ENCODE measurements at places on chromosomes 6 and 20.

DNA sequence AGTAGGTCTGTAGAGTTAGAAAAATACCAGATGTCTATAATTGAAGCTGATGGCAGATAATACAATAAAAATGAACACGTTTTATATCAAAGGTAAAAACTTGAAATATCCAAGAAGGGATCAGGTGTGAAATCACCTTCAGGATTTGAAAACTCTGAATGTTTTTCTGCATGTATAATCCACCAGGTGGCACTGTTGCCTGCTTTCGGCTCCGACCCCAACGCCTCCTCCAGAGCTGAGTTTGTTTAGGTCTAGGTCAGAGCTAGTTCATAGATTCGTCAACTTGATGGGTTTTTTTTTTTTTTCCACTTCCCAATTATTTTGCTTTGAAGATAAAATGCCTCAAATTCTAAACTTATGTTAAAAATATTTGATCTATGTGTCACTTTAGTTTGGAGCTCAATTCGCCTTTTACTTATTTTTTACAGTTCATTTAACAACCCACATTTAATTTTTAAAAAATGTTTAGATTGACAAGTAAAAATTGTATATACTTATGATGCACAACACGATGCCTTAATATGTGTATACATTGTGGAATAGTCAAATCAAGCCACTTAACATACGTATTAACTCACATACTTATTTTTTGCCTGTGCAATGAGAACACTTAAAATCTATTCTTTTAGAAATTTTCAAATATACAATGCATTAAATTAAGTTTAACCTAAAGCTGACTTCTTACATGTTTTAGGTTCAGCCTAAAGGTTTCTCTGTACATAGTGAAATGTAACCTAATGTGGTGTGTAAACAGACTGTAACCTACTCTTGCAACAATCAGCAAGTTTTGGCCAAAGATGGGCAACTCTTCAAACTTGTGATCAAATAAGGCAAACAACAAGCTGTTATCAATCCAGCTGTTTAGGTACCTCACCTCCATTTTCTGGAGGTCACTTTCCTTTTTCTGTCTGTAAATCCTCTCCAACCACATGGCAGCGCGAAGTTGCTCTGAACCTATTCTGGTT, 39.4 kb upstream of the ENPP4 start:
- DNase-seq, result peak; percentile 56

GRCh38 chr6:135030056-135030473, 24.6 kb downstream of the HBS1L start:
- no peak for DNase-seq

- DNase-seq, result no peak
These were observed 23.6 kb downstream of the FOXA2 start for GRCh38 chr20:22560817-22561216.

DNA sequence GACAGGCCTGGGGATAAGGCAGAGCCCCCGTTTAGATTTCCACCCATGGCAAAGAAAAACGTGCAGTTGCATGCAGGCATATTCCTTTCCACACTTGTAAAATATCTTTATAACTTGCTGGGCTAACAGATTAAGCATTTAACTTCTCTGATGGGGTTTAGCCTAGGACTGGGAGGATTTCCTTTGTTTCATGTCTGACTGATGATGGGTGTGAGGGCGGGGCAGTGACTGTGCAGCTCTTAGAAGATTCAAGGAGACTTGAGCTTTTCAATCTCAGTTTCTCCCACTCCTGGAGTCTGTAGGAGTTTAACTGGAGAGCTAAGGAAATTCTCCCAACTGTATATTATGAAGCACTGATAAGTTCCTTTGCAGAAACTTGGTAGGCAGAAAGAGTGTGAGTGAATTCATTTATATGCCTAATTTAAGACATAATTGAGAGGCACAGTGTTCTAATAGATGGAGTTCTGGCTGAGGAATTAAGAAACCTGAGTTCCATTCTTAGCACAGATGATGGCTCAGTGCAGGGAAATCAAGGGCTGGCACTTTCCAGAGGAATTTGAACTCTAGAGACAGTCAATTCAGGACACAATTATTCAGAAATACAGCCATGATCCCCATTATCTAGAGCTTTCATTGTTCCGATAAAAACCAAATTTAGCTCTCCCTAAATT, 214.6 kb upstream of the CNR1 start:
- no peak for DNase-seq

GRCh38 chr6:156840606-156841005, 63.4 kb downstream of the ARID1B start:
- no peak for DNase-seq

- DNase-seq, result no peak
These were observed 55.0 kb downstream of the DAAM2 start for GRCh38 chr6:39847221-39847620.

- no peak for DNase-seq
These were observed 13.7 kb upstream of the HINT3 start for GRCh38 chr6:125942672-125943527.

- DNase-seq, result no peak
These were observed 116.0 kb downstream of the TRIM27 start for GRCh38 chr6:28807682-28808280.

DNA sequence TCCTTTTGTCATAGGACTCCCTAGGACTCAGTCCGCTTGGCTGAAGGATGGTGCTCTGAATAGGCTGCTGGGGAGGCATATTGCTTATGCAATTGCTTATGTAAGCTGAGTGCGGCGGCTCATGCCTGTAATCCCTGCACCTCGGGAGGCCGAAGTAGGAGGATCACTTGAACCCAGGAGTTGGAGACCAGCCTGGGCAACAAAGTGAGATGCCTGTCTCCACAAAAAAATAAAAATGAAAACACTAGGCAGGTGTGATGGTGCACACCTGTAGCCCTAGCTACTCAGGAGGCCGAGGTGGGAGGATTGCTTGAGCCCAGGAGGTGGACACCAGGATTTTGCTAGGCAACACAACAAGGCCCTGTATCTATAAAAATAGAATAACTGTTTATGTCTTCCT, 81.3 kb downstream of the EYA2 start:
- no peak for DNase-seq

DNA sequence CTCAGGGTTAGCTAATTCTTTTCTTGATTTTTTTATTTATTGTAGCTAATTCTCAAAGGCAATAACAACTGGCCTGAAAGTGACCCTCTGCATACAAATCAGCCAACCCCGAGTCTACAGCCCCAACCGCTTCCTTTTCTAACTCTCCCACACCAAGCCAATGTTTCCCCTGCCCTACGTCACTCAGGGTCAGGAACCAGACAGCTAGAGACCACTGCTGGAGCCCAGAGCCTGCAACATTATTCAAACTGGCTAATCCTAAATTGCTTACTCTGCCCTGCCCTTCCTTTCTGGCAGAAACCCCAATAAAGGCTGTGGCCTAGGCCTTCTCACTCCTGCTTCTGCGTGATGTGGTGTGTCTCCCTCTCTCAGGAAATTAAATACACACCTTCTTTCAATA, 320.7 kb downstream of the CBLN4 start:
- no peak for DNase-seq

GRCh38 chr20:23362392-23363256, 642 bp downstream of the GZF1 start:
- DNase-seq, result no peak

DNA sequence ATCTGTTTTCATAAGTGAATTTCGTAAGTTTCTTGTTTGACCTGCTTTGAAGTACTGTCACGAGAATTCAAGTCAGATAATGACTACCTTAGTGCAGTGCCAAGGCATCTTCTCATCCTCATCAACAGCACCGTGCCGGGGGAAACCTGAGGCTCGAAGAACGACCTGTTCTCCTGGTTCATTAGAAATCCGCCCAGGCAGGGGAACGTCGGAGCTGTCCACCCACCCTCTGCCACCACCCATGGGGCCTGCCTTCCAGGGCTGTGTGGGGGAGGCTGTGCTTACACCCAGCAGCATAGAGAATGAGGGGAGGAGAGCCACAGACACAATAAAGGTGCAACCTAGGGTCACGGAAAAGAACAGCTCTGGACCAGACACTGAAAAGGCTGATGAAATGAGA, 101.6 kb downstream of the RAMACL start:
- DNase-seq, result no peak

DNA sequence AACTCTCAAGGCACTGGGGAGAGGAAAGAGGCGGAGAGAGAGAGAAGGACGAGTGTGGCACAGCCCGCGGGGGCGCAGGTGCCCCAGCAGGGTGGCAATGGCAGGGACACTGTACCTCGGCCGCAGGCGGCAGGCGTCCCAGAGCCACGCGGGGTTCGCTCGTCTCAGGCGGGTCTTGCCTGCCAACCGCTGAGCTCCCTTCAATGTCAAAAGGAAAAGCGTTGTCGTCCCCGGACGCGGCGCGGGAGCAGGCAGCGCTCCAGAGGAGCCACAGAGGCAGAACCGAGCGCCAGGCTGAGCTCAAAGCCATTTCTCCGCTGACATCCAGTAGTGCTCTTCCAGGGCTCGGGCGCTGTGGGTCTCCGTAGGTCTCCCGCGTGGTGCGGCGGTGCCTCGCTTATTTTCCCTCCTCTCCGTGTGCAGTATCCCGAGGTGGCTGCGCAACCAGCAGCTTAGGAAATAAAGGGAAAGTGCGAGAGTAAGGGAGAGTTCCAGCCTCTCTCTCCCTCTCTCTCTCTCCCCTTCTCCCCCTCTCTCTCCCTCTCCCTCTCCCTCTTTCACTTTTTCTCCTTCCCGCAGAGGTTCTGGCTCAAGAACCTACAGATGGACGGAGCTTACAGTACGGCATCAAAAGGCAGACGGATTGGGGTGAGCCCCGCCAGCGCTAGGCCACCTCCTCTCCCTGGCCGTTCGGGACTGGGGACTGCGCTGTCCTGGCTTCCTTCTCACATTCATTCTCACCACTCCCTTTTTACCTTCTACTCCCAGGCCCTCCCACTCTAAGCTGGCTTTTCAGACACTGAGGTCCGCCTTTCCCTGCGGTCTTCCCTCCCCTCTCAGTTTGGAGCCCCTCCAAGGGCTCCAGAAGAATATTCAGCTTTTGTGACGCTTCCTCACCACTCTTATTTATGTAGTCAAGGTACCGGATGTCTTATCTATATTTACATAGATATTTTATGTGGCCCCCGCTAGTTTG, at the start of gene LAMA4:
TSS of gene LAMA4 (minus strand) at position 727 of the 976 bp plus-strand sequence. CDS start at position 310, 417 bp downstream.
- no peak for DNase-seq

- peak; percentile 41 for DNase-seq
These were observed 9.4 kb downstream of the TREML2 start for GRCh38 chr6:41191569-41191968.

GRCh38 chr6:29825848-29826247, 1.8 kb upstream of the HLA-G start:
- DNase-seq, result no peak

DNA sequence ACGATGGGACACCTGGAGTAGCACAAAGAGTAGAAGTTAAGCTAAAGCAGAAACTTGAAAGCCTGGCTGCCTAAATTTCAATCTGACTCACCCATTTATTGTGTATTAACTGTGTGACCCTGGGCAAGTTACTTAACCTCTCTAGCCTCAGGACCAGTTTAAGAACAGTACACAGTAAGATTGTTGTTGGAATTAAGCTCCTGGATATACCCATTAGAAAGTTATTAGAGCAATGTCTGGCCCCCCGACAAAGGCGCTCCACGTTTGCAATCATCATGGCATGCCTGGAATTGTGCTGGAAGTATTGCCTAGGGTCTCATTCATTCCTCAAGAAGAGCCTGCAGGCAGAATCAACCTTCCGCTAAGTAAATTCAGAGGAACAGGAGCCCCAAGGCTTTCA, 1.4 kb downstream of the SDC4 start:
- no peak for DNase-seq

- no peak for DNase-seq
These were observed 80.6 kb upstream of the PAK5 start for GRCh38 chr20:9919271-9920014.

DNA sequence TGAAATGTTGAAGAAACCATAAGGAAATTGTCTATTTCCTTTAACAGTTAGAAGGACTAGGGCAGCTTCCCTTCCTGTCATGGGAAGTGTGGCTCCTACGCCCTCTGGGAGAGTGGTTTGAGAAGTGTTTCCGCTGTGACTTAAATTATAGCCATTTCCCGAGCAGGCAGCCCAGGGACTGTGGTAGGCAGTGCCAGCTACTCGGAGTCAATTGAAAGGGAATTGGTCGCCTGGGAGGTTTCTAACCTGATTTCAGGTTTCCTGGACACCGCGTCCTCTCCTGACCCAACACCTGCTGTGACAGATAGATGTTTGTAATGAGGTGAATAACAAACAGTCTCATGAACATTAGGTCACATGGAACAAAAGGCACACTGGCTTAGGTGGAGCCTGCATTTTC, 256.1 kb upstream of the PLCB4 start:
- DNase-seq, result no peak

- DNase-seq, result no peak
These were observed 16.4 kb downstream of the RNF217 start for GRCh38 chr6:124978451-124979293.

DNA sequence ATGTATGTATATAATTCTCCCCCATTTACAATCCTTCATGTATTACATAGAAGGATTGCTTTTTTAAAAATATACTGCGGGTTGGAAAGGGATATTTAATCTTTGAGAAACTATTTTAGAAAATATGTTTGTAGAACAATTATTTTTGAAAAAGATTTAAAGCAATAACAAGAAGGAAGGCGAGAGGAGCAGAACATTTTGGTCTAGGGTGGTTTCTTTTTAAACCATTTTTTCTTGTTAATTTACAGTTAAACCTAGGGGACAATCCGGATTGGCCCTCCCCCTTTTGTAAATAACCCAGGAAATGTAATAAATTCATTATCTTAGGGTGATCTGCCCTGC, 3.6 kb downstream of the FOXC1 start:
- no peak for DNase-seq

GRCh38 chr6:161951126-161951525, 677.3 kb upstream of the AGPAT4 start:
- DNase-seq, result no peak

DNA sequence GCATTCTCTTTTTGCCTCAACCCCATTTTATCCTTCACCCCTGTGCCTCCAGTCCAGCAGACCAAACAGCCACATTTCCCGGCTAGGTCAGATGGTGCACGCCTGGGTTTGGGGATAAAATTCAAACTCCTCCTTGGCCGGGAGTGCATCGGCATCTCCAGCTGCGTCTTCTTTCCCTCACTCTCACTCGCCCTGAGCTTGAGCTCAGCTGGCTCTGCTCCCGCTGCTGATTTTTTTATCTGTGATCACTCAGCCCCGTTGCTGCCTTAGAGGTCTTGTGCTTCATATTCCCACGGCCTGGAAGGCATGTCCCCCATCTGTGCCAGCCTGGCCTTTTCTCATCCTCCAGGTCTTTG, 6.8 kb upstream of the EZR start:
- no peak for DNase-seq

- peak; percentile 28 for DNase-seq
These were observed 8.1 kb downstream of the NEDD9 start for GRCh38 chr6:11224252-11224965.

DNA sequence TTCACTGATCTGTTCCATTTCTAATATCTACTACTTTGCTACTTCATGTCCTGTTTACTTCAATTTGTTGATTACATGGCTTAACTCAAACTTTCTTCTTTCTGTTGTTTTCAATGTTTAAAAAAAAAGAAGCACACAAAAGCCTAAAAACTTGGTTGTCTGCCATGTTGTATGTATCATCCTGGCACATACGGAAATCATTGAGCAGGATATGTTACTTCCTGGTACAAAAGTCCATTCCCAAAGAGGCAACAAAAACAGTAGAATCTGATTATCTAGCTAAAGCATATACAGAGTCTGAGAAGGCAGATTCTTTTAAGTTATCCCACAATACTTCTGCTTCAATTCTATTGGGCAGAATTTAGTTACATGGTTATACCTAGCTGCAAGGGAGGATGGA, 14.5 kb upstream of the COL12A1 start:
- no peak for DNase-seq

- no peak for DNase-seq
These were observed 215.9 kb downstream of the ARHGAP18 start for GRCh38 chr6:129494099-129494498.

Data from activated CD8-positive, alpha-beta memory T cell treated with anti-CD3 and anti-CD28 coated beads, Interleukin-2, amount 50 U/mL, for 4 hours (primary cell).